Astrocyte of the spinal cord (primary cell): ENCODE measurements at places on chromosomes 3 and 15.

- DNase-seq: no peak
Measured at GRCh38 chr3:128874481-128875180, 4.8 kb upstream of the ACAD9 start.

- peak; percentile 50 for DNase-seq
Measured at GRCh38 chr15:85094685-85095084, 113.0 kb downstream of the PDE8A start.

- no peak for DNase-seq
Measured at GRCh38 chr15:80087104-80087503, 27.6 kb downstream of the ZFAND6 start.

GRCh38 chr3:192818126-192818525, 90.8 kb upstream of the FGF12 start:
- DNase-seq: no peak

DNA sequence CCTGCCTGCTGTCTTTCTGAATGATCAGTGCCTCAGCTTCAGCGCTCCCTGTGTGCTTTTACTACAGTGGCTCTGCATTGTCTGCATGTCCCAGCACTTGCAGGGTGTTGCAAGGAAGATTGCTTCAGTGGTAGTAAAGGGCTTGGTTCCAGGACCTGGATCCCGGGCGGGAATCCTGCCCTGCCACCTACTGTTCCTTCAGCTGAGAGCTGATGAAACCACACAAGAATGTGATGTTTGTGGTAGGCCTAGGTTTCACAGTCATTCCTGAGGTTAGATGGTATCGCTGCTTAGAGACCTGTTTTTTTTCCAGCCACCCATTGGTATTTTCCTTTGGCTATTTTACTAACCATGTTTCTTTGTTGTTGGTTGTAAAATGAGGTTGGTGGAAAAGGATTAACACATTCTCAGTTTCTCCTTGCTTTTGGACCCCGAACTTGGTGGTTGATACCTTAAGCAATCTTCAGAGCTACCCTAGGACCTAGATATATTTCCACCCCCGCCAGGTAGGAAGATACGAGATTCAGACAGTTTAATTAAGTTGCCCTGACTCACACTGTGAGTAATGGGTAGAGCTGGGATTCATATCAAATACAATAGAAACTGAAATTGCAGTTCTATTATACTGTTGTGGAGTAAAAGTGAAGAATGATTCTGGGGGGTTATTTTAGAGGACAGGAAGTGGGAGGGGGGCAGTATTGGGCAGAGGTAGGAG, 11.4 kb downstream of the GPR87 start:
- peak; percentile 98 for DNase-seq

DNA sequence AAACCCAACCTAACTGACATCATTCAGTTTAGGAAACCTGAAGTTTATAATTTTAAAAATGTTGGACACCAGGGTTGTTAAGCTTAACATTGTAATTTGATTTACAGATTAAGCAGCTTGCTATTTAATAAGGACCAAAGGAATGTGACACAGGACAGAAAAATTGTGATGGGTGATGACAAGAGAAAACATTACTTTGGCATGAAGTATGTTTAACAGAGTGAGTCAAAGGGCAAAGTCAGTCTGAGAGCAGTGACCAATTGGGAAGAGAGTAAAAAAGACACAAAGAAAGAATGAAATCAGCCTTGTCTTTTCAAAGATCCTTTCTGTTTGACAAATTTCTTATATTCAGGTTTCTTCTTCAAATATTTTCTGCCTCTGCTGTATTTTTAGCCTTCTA, 1301.6 kb downstream of the SI start:
- no peak for DNase-seq

DNA sequence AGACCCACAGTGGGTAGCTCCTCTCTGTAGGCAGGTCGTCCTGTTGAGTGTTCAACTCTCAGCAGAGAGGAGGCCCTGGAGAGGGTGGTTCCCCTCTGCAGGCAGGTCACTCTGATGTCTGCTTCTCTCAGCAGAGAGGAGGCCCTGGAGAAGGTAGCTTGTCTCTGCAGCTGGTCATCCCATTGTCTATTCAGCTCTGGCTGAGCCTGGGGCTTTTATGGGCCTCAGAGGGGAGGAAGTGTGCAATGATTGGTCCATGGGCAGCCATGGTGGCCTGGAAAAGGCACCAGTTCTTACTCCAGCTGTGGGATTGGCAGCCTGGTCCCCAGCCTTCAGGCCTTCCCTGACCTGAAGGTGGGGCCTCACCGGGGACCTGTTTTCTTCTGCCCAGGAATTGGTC, 52.9 kb downstream of the PPCDC start:
- DNase-seq: no peak

- DNase-seq: peak; percentile 51
Measured at GRCh38 chr3:112136959-112137693, 4.1 kb upstream of the GCSAM start.

- no peak for DNase-seq
Measured at GRCh38 chr15:53830707-53831386, 71.4 kb upstream of the WDR72 start.

DNA sequence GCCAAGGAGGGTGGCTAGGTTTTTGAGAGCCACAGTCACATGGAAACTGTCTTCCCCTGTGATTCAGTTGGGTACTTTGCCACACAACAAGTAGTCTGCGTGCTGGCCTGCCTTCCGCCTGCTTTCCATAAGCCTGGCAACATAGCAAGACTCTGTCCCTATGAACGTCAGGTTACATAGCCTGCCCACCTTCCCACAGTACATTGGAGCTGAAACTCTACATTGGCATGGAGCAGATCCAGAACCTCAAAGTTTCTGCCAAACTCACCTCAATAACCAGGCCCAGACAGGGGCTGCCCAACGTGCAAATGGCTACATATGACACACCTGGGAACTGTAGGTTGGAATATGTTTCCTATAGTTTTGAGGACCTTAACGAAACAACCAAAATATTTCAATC, 140.6 kb upstream of the PRICKLE2 start:
- no peak for DNase-seq

DNA sequence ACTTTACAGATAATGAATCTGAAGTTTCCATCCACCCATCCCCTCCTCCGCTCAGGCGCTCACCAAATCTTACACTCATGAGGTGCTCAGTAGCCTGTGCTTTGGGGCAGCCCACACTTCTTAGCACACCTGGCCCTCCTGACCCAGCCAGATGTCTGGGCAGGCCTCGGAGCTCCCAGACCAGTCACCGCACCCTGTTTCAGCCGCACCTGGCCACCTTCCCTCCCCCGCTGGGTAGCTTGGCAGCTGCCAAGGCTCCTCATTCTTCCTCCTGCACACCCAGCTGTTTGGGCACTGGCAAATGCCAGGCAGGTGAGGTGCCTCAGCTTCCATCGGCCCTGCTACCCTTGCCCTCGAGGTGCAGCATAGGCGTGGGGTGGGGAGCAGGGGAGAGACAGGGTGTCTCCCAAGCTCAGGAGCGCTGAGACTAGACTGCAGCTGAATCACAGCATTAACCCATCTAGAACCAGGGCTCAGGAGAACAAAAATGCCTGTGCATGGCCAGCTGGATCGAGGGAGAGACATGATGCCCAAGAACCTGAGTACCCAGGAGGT, 45.8 kb downstream of the CDC25A start:
- DNase-seq: no peak

DNA sequence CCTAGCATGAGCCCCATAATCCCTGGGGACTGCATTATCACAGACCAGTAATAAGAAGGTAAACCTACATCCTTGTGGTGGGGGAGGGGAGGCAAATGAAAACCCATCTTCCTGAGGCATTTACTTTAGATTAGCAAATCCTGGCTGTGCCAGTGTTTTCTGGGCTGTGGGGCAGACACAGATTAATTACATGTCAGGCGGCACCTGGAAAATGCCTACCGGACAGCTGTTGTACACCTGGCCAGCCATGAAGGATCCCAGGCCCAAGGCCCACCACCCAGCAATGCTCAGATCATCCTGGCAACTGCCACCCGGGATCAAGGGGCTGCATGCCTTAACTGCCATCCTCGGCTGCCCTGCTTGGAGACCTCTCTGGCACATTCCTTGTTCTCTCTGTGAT, 59.1 kb upstream of the RASA2 start:
- DNase-seq: no peak

GRCh38 chr3:62667714-62668113, 207.5 kb downstream of the CADPS start:
- no peak for DNase-seq

DNA sequence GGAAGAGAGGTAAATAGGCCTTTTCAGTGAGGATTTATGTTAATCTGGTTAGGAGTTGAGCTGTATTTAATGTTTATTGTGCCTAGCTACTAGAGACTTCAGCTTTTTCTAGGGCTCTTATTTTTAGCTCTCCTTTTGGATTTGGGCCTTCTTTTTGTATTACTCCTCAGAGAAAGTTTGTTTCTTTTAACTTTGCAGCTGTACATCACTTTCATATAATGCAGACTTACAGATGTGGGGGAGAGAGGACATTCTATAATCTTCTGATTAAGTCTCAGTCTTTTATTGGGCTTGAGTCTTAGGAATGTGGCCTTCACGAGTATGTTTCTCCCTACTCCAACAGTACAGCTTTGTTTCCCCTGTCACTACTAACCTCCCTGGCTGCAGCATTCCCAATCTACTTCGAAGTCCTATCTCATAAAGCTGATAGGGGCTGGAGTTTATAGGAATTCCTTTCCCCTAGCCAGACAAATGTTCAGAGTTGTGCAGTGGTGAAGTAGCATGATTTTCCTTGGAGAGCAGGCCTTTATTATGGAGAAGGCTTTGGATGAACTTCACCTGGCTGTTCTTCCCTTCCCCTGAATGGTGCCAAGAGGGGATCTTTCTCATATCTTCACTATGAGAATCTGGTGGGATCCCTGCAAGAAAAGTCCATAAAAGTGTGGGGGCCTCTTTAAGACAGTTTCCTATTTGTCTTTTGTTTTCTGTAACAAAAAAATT, 82.2 kb upstream of the CBLB start:
- no peak for DNase-seq

- DNase-seq: no peak
Measured at GRCh38 chr15:44125879-44126278, 69.2 kb downstream of the FRMD5 start.

DNA sequence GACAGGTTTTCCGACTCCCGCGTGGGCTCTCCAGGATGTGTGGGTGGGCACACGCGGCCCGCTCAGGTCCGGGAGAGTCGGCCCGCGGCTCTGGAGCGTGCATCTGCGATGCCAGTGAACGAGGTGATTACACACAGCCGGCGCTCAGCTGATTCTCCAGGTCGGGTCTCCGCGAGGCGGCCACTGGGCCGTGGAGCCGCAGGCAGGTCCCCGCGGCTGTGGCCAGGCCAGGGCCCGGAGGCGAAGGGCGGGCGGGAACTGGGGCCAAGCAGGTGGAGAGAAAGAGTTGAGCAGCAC, 13.2 kb downstream of the PAK6 start:
- no peak for DNase-seq

DNA sequence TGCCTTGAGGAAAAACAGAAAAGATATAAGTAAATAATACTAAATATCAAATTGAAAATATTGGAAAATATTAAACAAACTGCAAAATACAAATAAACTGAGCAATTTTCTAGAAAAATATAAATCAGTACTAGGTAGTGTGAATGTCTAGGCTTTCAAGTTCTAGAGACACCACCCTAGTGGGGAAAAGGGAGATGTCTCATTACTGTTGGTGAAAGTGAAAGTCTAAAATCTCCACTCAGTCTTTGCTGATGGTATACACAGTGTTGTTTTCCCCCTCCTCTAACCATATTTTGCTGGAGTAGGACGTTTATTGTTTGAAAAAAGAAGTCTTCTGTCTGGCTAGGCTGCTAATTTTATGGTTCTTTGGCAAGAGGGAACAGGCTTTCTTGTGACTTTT, 1368.9 kb downstream of the OTOL1 start:
- peak; percentile 5 for DNase-seq

- DNase-seq: peak; percentile 62
Measured at GRCh38 chr3:40741729-40742128, 217.0 kb downstream of the ZNF621 start.

DNA sequence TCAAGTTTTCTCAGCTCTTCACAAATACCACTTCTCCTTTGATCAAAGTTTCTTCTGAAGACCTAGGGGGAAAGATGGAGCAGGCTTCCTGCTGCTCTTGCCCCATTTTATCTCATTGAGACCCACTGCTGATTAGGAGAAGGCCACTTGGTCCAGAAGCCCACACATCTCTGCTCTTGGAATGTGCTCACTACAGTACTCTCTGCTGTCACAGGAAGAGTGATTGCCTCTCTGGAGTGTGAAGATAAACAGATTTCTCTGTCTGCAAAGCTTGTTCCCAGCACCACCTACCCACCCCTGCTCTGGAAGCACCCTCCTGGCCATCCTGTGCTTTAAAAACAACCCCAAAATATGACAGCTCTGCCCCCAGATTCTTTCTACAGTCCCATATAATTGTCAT, 41.3 kb upstream of the PRTG start:
- DNase-seq: no peak

- DNase-seq: no peak
Measured at GRCh38 chr3:52403955-52404354, 40.9 kb downstream of the SEMA3G start.

DNA sequence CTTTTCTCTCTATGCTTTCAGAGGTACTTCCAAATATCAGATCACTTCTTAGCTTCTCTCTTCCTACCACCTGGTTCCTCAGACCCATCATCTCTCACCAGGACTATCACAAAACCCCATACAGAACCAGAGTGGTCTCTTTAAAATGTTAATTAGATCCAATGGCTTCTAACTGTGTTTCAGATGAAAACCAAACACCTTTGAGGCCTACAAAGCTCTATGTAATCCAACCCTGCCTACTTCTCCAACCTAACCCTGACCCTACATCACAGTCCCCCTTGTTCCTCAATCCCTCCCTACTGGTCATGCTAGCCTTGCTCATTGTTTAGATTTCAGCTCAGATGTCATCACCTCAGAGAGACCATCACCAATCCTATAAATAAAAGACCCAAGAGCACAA, 34.8 kb downstream of the SUMF1 start:
- DNase-seq: no peak

GRCh38 chr3:157317895-157318294, 118.8 kb upstream of the PTX3 start:
- DNase-seq: no peak

DNA sequence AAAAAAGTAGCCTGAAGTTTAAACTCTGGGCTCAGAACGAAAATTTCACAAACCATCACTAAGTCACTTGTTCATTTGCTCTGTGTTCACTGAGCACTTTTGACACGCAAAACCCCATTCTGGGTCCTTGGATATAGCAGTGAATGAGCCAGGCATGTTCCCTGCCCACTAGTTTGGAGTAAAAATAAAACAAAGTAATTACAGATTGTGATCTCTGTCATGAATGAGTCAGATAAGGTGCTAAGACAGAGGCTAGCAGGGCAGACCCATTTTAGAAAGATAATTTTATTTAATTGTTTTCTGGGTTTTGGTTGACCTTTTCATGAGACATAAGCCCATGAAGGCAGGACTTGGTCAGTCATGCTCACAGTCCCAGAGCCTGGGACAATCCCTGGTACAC, 84.1 kb upstream of the ARHGEF3 start:
- no peak for DNase-seq

DNA sequence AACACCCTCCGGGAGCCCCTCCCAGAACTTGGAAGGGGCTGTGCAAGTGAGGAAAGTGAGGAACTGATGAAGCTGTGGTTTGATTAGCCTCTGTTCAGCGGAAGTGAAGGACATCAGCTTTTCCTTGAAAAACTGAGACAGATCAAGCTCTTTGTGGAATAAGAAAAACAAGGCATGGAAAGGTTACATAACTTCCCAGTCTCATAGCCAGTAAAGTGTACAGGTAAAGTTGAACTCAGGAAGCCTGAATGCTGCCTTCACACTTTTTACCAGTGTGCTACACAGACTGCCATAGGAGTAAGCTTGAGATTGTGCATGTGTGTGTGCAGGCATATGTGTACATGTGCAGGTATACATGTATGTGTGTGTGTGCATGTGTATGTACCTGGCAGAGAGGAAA, 293.2 kb downstream of the FGF12 start:
- no peak for DNase-seq
